ENCODE measurements at places on chromosomes 1 and 21.
A peak's percentile ranks its signal among the peaks of the same experiment; 100 is the strongest.

GRCh38 chr21:17668479-17669140, 55.9 kb upstream of the BTG3 start:
- no peak for DNase-seq

DNA sequence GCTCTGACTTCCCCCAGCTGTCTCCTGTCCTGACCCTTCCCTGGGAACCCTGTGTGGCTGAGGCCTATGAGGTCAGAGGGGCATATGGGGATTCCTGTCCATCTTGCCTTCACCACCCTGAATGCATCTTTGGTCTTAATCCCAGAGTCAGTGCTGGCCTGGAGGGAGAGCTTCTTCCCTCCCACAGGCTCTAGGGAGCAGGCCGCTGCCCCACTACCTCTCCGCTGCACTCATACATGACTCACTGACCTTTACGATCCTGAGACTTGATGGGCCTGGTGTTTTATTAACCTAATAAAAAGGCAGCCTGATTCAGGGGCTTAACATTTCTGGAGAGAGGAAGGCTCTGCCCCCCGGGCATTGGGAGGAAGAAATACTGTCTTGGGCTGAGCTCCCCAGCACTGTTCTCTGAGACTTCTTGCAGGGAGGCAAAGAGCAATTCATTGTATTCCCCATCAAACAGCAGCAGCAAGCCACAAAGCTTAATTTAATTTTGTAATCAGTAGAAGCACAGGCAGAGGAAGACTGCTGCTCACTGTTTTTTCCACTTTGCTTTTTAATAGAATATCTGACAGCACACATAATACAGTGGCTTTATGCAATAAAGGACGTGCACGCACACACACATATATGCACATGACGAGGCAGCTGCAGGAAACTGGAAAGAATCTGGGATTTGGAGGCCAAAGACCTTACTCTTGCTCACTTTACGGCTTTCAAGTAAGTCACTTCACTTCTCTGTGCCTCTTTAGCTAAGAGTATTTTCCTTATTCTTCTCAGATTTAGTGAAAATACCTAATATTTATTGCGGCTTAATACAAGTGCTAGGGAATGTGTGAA, 89.2 kb upstream of the GRIK3 start:
- no peak for DNase-seq

- DNase-seq = no peak
Observed at GRCh38 chr21:45228171-45228641, 59.5 kb downstream of the POFUT2 start.

DNA sequence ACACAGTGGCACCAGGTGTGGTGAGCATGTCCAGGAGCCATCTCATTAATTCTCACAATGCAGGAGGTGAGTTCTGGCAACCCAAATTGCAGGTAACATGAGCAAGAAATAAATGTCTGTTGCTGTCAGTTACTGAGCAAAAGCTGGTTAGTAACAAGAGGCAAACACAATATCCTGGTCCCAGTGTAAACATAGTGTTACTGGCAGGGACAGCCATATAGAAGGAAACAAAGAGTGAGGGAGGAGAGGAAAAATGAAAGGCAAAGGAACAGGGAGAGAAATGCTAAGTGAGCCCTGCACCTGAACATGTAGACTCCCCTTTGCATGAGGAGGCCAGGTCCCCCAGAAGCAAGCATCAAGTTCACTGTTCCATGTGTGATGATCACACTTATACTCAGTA, 203.6 kb downstream of the TRABD2B start:
- no peak for DNase-seq

GRCh38 chr1:234598974-234599616, 10.9 kb downstream of the IRF2BP2 start:
- no peak for DNase-seq

DNA sequence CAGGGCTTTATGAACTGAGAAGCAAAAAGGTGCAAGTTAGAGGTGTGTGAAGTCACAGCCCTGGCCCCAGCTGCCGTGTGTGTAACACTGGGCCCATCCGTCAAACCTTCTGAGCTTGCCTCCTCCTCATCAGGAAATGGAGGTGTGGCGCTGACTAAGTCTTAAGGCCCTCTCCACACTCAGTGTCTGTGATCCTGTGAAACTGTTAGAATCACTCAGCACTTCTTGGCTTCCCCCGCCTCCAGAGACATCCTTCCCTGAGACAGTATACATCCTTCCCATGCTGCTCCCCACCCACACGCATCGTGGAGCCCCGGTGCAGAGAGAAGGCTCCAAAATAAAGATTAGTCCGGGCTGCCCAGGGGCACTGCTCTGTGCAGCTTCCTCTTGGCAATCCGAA, 33.3 kb downstream of the LRP8 start:
- no peak for DNase-seq

- no peak for DNase-seq
Observed at GRCh38 chr1:15031251-15031933, 122.2 kb upstream of the TMEM51 start.

- no peak for DNase-seq
Observed at GRCh38 chr1:2237773-2238172, 9.7 kb downstream of the SKI start.

DNA sequence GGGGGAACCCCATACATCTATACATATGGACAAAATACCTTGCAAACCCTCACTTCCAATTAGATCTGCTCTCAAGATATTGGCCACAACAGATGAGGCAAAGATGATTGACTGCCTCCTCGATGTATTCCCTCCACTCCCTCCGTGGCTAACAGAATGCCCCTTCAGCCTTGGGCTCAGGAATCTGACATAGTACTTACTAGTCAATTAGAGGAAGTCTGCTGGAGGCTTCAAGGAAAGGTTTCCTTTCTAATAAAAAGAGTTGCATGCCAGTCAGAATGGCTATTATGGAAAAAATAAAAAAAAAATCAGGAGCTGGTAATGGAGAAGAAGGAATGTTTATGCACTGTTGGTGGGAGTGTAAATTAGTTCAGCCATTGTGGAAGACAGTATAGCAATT, 90.4 kb upstream of the VAV3 start:
- no peak for DNase-seq

DNA sequence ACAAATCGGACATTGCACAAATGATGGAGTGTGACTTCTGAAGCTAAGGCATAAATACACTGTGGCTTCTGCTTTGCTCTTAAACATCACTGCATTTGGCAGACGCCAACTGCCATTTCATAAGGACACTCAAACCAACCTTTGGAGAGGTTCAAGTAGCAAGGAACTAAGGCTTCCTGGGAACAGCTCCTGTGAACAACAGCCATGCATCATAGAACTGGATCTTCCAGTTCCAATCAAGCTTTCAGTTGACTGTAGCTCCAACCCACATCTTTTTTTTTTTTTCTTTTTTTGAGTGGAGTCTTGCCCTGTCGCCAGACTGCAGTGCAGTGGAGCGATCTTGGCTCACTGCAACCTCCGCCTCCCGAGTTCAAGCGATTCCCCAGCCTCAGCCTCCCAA, 10.7 kb upstream of the HUNK start:
- peak; percentile 74 for DNase-seq

DNA sequence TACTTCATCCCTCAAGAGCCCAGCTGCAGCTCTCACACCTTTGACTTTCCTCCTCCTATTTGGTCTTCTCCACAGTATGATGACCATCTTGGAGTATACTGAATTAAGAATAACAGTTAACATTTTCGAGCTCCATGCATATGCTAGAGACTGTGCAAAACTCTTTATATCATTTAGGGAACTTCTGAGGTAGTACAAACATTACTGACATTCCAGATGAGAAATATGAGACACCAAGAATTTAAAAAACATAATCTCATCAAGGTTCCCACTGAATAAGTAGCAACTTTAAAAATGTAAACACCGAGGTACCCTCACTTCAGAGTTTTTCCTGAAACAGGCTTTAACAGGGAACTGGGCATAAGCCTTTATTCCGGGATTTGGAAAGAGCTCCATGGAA, 22.7 kb downstream of the FMO3 start:
- DNase-seq = no peak

GRCh38 chr1:201742476-201742875, 86.5 kb upstream of the IPO9 start:
- no peak for DNase-seq

DNA sequence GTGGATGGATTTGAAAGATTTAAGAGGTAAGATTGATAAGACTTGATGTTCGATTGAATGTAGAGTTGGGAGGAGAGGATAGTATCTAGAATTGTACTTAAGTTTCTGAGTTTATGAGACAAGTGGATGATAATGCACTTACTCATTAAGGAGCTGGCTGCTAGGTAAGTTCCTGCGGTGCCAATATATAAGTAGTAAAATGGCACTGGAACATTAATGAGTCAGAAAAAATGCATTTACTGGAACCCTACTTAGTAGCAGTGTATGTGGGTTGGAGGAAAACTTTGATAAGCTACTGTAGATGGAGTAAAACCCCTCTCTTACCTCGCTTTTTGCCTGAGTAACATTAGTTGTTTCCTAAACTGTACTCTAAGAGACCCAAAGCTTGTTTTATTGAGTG, 68.2 kb downstream of the ZFYVE9 start:
- no peak for DNase-seq

- DNase-seq = no peak
Observed at GRCh38 chr1:37808369-37809319, 636 bp upstream of the YRDC start.

- DNase-seq = no peak
Observed at GRCh38 chr1:11341901-11342552, 69.0 kb downstream of the UBIAD1 start.

- no peak for DNase-seq
Observed at GRCh38 chr1:29865051-29865450, 628.7 kb downstream of the PTPRU start.

DNA sequence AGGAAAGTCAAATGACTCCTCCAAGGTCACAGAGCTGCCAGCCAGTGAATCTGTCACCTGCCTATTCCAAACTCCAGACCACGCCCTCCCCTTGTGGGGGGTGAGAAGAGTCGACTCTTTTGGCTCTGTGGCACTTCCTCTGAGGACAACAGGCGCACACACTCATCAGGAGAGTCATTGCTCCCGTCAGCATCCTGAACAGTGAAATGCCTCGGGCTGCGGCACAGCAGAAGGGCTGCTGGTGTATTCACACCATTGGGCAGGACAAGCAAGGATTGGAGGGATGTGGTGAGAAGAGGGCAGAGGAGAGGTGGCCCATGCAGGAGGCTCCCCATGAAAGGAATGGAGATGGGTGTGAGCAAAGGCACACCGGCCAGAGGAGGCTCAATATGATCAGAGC, 239.0 kb downstream of the TOMM20 start:
- no peak for DNase-seq
